ENCODE measurements at places on chromosomes 5 and 9.

DNA sequence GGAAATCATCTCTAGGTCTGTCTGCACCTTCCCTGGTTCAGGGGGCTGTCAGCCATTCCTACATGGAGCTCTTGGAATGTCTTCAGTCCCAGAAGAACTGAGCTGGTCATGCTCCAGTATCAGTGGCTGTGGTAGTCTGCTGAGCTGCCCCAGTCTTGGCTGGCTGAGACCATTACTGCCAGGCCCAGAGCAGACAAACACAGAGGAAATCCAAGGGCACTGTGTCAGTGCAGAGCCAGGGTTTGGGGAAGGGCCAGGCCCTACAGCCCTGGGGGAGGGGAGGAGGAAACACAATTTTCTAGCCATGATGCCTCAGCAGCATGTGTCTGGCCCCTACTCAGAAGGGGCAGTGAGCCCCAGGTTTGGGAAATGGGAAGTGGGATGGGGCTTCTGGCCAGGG, 58.4 kb downstream of the ARHGEF37 start:
- DNase-seq: no peak

GRCh38 chr5:78666041-78666444, 17.5 kb upstream of the LHFPL2 start:
- DNase-seq: no peak

GRCh38 chr9:85151741-85152140, 482.2 kb downstream of the NTRK2 start:
- DNase-seq: no peak

DNA sequence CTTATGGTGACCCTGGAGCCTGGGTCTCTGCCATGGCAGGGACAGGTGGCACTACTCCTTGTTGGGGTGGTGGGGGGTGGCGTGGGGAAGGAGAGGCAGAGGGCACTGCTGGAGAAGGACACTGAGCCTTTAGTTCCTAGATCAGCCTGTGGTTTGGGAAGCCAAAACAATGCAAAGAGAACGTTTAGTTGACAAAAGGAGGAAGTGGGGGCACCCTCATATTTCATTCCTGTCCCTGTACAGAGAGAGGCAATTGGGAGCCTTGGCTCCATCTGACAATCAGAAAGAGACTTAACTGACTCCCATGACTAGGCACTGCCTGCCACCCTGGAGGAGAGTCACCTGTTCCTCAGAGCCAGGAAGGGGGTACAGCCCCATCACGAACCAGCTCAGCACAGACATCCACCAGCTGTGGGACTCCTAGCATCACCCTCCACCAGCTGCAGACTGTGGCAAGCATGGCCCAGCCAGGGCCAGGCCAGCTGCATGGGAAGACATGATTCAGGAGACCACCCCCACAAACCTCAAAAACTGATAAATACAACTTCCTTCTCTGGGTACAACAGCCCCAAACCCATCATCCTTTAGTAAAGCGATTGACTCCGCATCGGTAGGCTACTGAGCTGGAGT, 257.5 kb downstream of the HSPA4 start:
- no peak for DNase-seq

DNA sequence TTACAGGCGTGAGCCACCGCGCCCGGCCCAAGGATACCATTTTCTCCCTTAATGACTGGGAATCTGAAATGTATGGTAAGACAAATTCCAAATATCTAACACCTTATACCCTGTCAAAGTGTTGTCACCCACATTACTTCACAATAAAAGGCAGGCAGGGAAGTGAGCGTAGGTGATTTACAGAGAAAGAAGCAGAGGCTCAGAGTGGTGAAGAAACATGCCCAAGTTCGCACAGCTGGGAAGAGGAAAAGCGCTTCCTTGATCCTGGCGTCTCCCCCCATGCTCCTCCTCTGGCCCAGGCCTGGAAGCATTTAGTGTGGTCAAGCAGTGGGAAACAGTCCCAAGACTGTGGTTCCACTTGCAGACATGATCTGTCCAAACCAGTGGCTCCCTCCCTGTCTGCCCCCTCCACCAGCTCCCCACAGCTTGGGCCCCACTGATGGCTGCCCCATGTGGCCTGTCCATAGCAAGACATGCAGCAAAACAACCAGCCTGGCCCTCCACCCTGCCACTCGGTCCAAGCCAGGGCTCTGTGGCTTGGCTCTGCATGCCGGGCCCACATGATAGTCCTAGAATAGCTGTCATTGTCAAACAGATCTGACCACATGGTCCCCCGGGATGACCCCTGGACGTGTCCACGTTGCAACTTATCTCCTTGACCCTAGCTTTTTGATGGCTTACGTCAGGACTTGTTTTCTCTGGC, 107.2 kb downstream of the TTLL11 start:
- no peak for DNase-seq

DNA sequence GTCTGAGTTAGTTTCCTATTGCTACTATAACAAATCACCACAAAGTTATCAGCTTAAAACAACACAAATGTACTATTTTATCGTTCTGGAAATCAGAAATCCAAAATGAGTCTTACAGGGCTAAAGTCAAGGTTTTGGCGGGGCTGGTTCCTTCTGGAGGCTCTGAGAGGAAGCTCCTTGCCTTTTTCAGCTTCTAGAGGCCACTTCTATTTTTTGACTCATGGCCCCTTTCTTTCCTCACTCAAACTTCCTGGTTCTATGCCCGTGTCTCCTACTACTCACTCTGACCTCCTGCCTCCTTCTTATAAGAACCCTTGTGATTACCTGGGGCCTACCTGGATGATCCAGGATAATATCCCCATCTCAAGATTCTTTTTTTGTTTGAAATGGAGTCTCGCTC, 48.2 kb downstream of the GABBR2 start:
- no peak for DNase-seq

Data from nephron progenitor cell (in vitro differentiated cells).